Hepatocyte (in vitro differentiated cells): ENCODE measurements at places on chromosomes 11 and 22. TPM values are rescaled to one million over a fixed set of nuclear protein-coding genes. Genes with fewer than 3 reads are reported as not detected.

DNA sequence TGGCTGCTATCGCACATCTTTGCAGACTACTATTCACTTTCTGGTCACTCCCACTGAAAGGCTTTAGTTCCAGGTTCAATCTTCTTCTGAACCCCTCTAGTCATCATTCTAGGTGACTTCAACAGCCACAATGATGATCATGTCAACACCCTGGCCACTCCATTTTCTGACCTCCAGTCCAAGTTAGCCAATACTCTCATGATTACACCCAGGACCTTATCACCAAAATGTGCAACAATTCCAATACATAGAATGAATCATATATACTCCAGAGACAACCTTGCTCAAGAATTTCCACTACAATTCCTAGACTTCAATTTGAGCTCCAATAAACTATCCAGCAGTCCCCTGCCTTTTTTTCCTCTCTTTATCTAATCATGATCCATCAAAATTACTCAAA is 70.7 kb downstream of the PAK1 start:
- DNase-seq: peak; percentile 16

Gene APOL5
- total RNA-seq: not detected in 2 replicates

DNA sequence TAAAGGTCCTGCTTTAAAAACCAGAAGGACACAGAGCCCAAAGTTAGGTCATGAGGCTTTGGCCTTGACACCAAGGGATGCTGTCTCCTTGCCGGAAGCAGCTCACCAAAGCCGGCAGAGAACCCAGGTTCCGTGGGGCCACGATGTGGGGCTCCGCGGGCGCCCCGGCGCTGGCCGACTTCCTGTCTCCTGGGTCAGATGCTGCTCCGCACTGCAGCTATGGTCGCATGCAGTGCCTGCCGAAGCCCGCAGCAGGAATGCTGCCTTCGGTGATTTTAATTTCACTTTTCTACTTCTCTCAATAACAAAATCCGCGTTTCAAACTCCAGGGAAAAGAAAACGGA is 454 bp upstream of the OTUB1 start:
- DNase-seq: no peak

- DNase-seq: peak; percentile 11
These were observed 200.9 kb downstream of the MYO18B start for GRCh38 chr22:25942856-25943411.

DNA sequence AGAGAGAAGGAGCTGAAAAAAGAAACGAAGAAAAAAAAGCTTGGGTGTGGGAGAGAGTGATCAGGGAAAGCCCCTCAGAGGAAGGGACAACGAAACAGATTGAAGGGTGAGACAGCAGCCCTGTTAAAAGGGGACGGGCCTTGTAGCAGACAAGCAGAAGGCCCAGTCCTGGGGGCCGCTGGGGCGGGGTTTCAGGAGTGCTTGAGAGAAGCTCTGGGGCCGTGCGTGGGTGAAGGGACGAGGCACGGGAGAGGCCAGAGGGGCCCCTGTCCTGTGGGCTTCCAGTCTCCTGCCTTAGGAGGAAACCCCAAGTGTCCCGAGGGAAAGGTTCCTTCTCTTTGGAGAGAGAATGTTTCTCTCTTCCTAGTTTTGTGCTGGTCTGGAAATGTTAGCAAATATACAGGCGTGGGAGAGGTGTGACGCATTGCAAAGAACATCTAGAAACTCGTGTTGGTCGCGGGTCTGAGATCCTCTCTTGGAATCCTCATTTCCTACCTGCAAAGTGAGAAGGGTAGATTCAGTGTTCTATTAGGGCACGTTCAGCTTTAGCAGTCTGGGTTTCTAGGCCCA is 28.6 kb downstream of the ADAMTS15 start:
- no peak for DNase-seq

- no peak for DNase-seq
These were observed 333 bp upstream of the CD3E start for GRCh38 chr11:118304227-118304567.

Gene THY1
- total RNA-seq: 43.3 and 52.1 TPM in 2 replicates
